NCI-H524 treated with DMSO at 0.1 percent for 48 hours (cell line): ENCODE measurements at places on chromosomes 4 and X.
A peak's percentile ranks its signal among the peaks of the same experiment; 100 is the strongest.

DNA sequence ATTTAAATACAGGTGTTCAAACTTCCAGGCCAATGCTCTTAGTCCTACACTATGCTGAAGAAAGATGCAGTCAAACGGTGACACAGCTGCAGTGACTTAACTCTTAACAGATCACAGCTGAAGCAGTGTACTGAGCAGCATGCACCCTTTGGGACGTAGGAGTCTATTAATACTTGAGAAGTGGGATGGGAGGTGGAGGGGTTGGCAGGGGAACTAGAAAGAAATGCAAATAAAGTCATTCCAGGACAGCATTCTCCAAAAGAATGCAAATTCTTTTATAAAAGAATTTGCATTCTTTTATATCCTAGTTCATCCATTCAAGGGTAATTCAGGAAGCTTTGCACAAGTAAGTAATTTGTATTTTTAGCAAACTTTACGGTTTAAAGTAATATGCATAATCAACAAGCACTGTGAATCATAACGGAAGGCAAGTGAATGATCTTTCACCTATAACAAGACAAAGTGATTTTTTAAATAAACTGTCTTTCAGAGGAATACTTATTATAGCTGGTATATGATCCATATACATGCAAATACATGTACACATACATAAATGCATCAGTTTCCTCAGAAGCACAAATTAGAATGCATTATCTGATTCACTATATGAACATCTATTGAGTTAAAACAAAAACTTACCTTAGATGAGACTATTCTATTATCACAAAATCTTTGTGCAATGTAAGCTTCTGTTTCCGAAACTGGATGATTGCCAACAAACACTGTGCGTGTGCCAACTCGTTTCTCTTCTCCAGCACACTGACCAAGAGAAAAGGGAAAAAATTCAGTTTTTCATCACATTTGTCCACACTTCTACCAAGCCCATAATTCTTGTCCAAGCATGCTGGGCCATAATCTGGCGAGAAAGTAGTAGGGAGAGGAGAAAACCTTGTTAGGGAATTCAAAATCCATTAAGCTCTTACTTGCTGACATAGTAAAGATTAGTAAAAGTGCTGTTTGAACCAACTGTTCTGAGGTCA is 106.5 kb downstream of the ATP11C start:
- DNase-seq, result no peak

- DNase-seq, result no peak
Measured at GRCh38 chrX:50198348-50198747, 2.5 kb downstream of the AKAP4 start.

DNA sequence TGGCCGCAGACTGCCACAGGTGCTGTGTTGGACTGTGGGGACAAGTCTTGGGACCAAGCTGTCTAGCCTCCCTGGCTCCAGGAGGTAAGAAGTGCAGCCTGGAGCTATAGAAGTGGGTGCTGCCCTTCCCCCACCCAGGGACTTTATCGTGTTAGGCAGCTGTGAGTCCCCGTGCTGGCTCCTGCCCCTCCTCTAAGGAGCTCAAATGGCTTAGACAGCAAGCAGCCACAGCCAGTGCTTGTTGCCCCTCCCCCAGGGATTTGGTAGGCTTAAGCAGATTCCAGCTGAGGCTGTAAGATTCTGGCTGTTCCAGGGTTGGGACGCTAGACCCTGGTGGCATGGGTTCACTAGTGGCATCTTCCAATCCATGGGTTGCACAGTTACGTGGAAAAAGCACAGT is 979.4 kb upstream of the PCDH10 start:
- DNase-seq, result no peak

DNA sequence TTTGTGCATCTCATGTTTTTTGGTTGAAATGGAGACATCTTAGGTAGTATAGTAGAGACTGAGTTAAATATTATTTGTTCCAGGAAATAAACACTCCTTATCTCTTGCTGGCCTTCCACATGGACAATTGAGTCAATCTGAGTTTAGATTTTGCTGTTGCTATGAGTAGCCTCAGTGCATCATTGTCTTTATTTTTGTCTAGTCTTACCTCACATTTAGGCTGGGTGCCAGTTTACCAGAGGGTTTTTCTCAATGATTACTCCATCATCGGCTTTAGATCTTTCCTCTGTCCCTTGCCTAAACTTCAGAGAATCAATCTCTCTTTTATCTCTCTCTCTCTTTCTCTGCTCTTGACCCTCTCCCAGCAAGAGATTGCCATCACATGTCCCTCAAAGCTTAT is 73.6 kb downstream of the GABRB1 start:
- no peak for DNase-seq

- no peak for DNase-seq
Measured at GRCh38 chr4:94551643-94552564, 100.2 kb downstream of the PDLIM5 start.

GRCh38 chr4:138734746-138735145 is 280.8 kb upstream of the NOCT start:
- no peak for DNase-seq

DNA sequence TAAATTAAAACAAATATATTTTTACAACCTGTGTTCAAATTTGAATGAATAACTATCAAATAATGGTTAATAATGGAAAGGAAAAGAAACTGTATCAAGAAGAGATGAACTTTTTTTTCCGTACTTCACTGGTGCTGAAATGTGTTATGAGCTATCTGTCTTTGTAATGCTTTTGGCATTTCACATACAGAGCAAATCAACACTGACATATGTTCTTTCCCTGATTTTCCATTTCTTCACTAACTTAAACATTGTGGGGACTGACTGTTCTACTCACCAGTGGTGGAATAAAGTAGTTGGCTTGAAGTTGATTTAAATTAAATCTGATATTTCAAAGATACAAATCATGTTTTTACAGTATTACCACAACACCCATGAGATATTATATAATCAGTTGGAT is 304.0 kb upstream of the BMP3 start:
- DNase-seq, result no peak

DNA sequence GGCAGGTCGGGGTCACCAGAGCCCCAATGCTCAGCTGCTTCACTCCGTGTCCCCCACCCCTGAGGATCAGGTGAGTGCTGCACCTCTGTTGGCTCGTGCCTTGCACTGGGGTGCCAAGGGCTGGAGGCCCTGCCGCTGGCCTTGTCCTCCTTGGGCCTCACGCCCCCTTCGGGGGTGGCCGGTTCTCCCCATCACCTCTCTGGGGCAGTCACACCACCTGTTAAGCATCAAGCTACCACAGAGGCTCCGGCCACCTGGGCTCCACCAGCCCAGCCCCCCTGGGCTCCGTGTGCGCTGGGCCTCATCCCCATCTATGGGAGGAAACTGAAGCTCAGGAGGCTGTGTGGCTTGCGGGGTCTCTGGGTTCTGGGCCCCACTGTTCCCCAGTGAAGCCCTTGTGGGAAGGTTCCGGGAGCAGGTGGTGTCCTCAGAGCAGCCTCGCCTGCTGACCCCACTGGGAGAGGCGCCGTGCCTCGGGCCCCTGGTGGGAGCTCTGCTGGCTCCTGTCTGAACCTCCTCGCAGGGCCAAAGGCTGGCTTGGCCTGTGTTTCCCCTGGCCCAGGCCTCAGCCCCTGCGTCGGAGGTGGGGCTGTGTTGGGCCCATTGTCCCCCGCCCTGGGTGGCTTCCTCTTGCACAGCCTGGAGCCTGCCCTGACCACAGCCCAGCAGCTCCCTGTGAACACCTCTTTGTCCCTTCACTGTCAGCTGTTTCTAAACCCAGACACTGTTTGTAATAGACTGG is 30.8 kb downstream of the DOK7 start:
- no peak for DNase-seq

- DNase-seq, result peak; percentile 14
Measured at GRCh38 chrX:12770440-12770839, 20.8 kb upstream of the PRPS2 start.

DNA sequence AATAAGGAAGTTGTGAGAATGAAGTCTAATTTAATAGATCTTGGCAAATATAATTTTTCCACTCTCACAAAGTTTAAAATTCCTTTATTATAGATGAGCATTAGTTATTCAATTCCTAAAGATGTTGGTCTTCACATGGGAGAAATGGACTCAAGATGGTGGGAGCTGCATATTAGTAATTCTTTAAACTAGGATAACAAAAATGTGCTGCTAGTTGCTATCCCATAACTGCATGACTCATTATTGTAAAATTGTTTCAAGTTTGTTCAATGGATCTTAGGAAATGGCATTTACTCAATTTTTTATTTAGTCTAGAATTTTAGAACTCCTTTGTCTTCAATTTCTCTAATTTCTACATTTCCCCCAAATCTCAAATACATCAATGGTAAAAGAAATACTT is 155.8 kb downstream of the ATP10D start:
- DNase-seq, result no peak

DNA sequence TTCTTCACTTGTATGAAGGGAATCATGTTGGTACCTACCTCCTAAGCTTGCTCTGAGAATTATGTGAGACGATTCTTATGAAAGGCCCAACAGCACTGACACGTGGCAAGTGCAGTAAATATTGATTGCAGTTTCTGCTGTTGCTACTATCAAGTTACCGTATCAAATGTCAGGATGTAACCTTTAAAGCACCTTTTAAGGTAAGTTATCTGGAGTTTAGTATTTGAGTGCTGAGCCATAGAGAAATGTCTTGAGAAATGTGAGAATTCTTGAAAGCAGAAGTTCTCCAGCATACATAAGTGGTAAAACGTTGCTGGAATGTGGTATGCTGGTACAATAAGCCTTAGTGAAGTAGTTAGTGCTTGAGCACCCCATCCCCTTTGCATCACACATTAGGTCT is 90.4 kb downstream of the PHOX2B start:
- DNase-seq, result peak; percentile 27

- no peak for DNase-seq
Measured at GRCh38 chr4:162977788-162978187, 188.9 kb downstream of the NAF1 start.

DNA sequence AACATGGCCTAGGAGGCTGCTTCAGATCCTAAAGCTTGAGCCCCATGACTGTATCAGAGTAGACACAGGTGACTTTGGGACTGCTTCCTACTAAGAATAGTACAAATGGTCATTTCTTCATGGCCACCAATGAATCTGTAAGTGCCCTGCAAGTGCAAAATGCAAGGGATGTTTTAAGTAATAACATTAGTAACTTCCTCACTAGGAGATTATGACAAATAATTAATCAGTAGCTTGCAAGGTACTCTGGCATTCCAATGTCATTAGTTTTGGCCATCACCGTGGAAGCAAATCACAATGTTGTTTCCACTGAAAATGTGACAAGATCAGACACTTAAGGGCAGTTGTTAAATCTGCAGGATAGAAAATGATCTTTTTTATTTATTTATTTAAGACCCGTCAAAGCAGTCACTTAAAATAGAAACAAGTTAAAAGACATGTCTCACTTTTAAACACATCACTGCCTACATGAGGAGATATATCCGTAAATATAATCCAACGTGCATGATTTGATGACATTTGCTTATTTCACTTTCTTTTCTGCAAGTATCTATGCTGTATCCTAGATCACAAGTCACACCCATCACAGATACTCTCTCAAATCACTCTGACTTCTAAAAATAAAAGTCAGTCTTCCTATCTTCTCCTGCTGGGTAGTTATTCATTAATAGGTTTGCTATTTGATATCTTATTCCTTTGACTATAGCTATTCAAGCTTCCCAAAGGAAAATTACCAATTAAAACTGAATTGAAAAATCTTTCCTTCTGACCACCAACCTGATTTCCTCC is 400.6 kb downstream of the IL15 start:
- no peak for DNase-seq

GRCh38 chr4:118718511-118719170 is 33.4 kb downstream of the METTL14 start:
- no peak for DNase-seq
